ENCODE measurements at places on chromosomes 6 and 20.

DNA sequence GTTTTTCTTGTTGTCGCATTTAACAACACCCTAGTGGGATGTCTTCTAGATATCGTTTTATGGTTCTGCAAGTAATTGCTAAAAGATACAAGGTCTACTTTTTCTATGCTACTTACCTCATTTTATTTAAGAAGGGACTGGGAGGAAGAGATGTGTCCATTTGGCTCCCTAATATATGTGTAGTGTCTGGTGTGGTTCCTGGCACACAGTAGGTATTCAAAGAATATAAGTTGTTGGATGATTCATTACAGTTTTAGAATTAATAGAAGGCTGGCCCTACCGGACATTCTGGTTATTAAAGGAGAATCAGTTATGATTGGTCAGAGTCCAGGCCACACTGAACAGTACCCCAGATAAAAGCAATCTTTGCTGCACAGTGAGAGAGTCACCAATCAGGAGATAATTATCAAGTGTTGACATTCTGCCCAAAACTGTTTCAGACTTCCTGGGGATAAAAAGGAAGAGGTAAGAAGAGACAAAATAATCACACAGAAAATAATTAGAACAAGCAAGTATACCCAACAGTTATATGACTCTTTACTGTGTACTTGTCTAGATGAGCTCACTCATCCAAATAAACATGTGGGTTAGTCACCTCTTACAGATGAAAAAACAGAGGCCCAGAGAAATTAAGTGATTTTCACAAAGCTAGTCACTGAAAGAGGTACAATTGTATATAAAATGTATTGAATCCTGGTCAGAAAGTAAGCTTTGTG is 7.0 kb downstream of the TMEM244 start:
- no peak for DNase-seq

DNA sequence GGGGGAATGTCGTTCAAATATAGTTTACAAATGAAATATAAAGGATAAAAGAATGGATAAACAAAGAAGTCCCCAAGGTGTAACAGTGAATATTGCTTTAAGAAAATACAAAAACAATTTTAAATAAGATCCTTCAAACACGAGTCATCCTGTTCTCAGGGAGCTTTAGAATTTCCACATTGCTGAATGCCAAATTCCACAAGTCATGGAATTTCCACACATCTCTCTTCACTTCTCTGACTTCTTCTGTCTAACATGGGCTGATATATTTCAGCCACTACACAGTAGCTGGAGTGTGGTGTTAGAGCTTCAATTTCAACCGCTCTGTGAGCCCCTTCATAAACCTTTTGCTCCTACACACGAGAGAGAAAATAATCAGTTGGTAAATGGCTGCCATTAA is 28.0 kb downstream of the IL22RA2 start:
- no peak for DNase-seq

DNA sequence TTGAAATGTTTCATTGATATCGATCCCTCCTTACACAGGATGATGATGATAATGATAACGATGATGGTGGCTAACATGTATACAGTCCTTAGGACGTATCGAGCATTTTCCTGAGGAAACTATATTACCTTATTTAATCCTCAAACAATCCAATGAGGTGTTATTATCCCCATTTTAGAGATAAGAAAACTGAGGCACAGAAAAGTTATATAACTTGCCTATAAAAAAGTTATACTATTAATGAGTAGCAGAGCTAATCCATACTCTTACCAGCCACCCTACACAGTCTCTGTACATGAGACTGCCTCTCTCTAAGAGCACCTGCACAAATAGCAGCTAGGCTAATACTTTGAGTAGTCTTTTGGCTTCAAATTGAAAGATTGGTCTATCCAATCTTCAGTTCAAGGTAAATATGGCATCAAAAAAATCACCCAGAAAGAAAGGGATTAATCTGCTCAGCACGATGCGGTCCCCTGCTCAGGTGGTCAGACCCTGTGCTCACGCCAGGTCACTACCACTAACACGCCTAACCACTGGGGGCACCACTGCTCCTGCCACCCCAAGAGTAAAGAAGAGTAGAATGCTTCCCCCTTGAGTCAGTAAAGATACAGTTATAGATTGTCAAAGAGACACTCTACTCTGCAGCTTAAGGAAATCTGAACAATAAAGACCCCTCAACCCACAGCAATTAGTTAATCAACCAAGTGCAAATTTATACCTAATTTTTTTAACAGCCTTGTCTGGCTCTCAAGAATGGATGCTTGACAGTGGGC is 15.0 kb downstream of the GABBR1 start:
- DNase-seq = no peak

- no peak for DNase-seq
Measured at GRCh38 chr6:109050012-109050411, 44.6 kb downstream of the SESN1 start.

- DNase-seq = no peak
Measured at GRCh38 chr6:130783416-130784107, 43.6 kb upstream of the SMLR1 start.

DNA sequence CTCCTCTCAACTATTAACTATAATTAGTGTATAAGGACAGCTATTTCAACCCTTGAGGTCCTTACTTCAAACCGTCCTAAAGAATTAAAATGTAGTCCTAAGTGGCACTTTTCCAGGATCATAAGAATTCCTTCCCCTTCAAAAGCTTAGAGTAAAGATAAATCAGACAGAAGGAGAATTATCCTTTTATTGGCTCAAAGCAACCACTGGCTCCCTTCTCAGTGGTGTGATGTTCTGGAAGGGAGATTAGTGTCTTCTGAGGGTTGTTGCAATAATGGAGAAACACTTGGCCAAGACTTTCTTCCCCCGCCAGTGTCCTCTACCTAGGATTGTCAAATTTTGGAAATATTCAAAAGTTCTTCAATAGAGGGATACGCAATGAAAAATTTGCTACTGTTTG is 89.1 kb upstream of the PLEKHG1 start:
- DNase-seq = no peak

- no peak for DNase-seq
Measured at GRCh38 chr6:48027704-48028435, 83.1 kb downstream of the PTCHD4 start.

Measured in stimulated activated CD4-positive, alpha-beta T cell treated with anti-CD3 and anti-CD28 coated beads, Interleukin-2, amount 100 ng/mL, for 24 hours (primary cell).